ENCODE measurements at places on chromosomes 16 and 17.

DNA sequence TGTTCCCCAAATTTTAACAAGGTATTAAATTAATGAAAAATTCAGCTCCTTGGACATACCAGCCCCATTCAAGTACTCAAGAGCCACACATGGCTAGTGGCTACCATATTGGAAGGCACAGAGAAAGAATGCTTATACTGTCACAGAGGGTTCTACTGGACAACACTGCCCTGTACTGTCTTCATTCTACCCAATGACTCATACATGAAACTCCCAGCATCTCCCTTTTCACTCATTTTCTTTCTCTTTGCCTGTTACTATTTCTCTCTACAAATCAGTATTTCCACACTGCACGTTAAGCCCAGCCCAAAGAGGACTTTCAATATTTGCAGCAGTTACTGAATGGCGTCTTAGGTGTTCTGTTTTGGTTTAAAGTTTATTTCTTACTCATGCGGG is 72.1 kb upstream of the RCVRN start:
- no peak for DNase-seq

DNA sequence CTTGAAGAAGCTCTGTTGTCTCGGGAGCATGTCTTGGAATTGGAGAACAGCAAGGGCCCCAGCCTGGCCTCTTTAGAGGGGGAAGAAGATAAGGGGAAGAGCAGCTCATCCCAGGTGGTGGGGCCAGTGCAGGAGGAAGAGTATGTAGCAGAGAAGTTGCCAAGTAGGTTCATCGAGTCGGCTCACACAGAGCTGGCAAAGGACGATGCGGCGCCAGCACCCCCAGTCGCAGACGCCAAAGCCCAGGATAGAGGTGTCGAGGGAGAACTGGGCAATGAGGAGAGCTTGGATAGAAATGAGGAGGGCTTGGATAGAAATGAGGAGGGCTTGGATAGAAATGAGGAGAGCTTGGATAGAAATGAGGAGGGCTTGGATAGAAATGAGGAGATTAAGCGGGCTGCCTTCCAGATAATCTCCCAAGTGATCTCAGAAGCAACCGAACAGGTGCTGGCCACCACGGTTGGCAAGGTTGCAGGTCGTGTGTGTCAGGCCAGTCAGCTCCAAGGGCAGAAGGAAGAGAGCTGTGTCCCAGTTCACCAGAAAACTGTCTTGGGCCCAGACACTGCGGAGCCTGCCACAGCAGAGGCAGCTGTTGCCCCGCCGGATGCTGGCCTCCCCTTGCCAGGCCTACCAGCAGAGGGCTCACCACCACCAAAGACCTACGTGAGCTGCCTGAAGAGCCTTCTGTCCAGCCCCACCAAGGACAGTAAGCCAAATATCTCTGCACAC is 21.2 kb downstream of the AKAP1 start:
- no peak for DNase-seq

GRCh38 chr17:31754239-31754945 is 104.7 kb downstream of the COPRS start:
- DNase-seq = no peak

DNA sequence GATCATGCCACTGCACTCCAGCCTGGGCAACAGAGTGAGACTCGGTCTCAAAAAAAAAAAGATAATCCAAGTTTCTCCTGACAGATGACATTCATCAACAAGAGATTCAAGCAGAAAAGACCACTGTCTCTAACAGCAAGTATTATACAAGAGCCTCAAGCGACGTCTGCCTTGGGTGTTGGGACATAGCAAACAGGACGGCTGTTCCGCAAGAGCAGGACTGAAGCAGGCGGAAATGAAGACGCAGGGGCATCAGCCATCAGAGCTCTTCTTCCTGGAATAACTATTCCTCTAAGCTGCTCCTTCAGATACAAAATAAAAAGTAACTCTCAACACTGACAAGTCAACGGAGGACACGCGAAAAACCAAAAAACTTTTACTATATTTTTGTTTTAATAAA is 54.0 kb downstream of the ANKRD11 start:
- DNase-seq = no peak

GRCh38 chr16:8957509-8958157 is 6.1 kb downstream of the USP7 start:
- no peak for DNase-seq

GRCh38 chr17:28204751-28205150 is 114.2 kb upstream of the TMEM97 start:
- no peak for DNase-seq

GRCh38 chr17:71966055-71966454 is 154.8 kb upstream of the SOX9 start:
- DNase-seq = no peak

GRCh38 chr16:51982715-51983680 is 563.9 kb downstream of the TOX3 start:
- no peak for DNase-seq

- DNase-seq = no peak
Measured at GRCh38 chr16:60510941-60511340, 1525.3 kb downstream of the CDH8 start.

- no peak for DNase-seq
Measured at GRCh38 chr17:81404558-81405165, 9.4 kb downstream of the BAHCC1 start.

DNA sequence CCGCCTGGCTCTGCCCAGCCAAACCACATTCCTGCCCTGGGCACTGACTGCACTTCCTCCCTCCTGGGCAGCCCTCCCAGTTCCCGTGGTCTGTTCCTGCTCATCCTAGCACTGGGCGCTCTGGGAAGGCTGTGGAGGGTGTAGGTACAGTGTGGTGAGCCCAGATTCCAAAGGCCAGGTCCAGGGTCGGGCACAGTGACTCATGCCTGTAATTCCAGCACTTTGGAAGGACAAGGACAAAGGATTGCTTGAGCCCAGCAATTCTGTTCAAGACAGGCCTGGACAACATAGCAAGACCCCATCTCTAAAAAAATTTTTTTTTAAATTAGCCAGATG is 30.6 kb downstream of the C16orf74 start:
- DNase-seq = no peak

GRCh38 chr17:34503528-34504195 is 75.7 kb upstream of the TMEM132E start:
- no peak for DNase-seq

DNA sequence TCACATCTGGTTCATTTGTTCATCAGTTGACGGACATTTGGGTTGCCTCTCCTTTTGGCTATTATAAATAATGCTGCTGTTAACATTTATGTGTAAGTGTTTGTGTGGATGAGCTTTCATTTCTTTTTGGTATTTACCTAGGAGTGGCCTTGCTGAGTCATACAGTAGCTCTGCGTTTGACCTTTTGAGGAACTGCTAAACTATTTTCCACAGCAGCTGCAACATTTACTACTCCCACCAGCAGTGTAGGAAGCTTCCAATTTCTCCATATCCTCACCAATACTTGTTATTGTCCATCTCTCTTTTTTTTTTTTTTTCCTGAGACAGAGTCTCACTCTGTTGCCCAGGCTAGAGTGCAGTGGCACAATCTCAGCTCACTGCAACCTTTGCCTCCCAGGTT is 20.7 kb upstream of the PLCG2 start:
- no peak for DNase-seq

Data from stimulated activated CD4-positive, alpha-beta T cell treated with anti-CD3 and anti-CD28 coated beads, Interleukin-4, amount 100 ng/mL, for 4 hours (primary cell).